WTC11 (cell line): ENCODE measurements at places on chromosomes 11 and 22. TPM values are rescaled to one million over a fixed set of nuclear protein-coding genes. Genes with fewer than 3 reads are reported as not detected.

GRCh38 chr11:121415856-121416255, 36.3 kb upstream of the SORL1 start:
- H3K4me1 ChIP-seq: peaks cover 8% of the 10 kb centered on the region
- no peaks in the 10 kb centered on the region for H3K27me3 ChIP-seq
- no peak overlapping the region for H3K4me3 ChIP-seq

Gene SCGB1D2
- total RNA-seq: not detected in 3 replicates

DNA sequence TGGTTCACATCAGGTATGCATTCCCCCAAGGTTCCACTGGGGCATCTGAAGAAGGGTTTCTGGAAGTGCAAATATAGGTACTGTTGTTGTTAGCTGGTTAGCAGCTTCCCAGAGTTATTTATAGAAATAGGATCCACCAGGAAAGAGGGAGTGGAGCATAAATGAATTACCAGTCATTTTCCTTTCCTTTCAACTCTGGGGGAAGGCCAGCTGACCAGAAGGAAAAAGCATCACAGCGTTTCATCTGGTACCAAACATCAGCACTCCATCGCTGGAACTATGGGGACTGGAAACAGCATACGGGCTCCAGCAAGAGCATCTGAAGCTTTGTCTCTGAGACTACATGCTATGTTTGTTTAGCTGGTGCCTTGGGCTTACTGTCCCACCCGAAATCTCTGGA, 378.2 kb upstream of the NARS2 start:
- peaks cover 24% of the 10 kb centered on the region for H3K4me1 ChIP-seq
- H3K27me3 ChIP-seq: no peaks in the 10 kb centered on the region; the same call in 1 of the 2 replicates
- H3K27ac ChIP-seq: no peak overlapping the region
- DNase-seq: no peak
- no peaks in the 10 kb centered on the region for H3K36me3 ChIP-seq

Gene PAMR1
- total RNA-seq: 2.3 to 3.2 TPM (median 2.8 TPM) in 3 replicates

DNA sequence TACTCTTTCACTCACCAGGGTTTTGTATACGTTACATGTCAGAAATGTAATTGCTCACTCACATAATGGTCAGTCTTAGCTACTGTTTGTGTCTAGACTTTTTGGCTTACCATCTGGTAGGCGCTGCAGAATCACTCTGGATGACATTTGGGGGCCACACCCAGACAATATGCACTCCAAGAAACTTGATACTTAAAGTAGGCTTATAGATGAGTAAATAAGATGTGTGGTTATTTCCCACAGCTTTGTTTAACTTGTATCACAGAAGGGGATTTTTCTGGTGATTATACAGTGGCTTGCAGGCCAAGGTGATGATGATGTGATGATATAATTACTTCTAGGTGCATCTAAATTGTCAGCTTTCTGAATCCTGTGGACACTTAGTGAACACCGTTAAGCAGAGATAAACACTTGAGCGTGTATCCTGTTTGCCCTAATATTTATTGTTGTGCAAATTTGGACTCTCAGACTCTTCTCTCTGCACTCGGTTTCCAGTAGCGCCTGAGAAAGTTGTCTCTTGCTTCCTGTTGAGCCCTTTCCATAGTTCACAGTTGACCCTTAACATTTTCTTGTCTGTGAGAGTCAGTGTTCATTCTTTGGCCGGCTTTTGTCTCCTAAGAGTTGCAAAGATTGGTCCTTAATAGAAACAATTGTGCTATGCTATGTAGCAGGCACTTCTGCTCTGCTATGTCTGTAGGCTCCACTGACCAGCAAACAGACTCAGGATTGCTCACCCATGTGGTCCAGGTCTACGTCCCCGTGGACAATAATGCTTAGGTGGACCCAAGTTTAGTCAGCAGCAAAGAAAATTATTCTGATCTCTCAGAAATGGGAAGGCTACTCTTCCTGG, 89.3 kb downstream of the PRR5L start:
- H3K4me3 ChIP-seq: no peak overlapping the region
- H3K27ac ChIP-seq: no peak overlapping the region
- peaks cover 1% of the 10 kb centered on the region for H3K27me3 ChIP-seq
- H3K4me1 ChIP-seq: 0 out of 2 replicates have a peak, but pooled peaks cover 2% of the 10 kb centered on the region

DNA sequence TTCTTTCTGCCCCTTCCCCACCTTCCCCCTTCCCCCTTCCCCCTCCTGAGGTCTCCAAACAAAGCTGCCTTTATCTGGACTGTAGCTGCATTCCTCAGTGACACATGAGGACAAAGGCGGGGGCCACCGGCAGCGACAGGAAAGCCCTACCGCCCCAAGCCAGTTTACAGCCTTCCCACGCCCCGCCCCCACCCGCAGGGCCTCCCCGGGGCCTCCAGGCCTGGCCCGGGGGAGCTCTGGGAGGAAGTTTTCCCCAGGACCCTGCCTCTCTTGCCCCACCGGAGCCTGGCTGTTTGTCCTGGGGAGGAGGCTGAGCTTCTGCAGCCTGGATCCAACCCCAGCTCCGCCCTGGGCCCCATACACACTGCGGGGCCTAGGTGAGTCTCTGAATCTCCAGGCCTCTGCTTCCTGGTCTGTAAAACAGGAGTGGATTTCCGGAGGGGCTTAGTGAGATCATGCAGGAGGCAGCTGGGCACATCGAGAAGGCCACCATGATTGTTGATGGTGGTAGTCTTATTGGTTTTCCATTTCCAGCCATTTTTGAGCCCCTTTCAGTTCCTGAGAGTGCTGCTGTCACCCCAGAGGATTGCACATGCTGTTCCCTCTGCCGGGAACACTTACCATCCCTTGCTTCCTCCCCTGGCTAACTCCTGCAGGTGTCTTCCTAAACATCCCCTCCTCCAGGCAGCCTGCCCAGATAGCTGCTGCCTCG, 130.7 kb downstream of the MN1 start:
- H3K27me3 ChIP-seq: no peaks in the 10 kb centered on the region
- peaks cover 18% of the 10 kb centered on the region for H3K36me3 ChIP-seq
- peak overlapping the region; percentile 97 for H3K27ac ChIP-seq
- peak overlapping the region; percentile 22; the same call in 1 of the 2 replicates for H3K4me3 ChIP-seq
- H3K4me1 ChIP-seq: peaks cover 57% of the 10 kb centered on the region
- peak; percentile 85 for DNase-seq

Gene DGCR6
- 2.4 to 4.7 TPM (median 3.8 TPM) in 3 replicates for total RNA-seq

GRCh38 chr11:133065847-133066485, 466.3 kb downstream of the OPCML start:
- peaks cover 10% of the 10 kb centered on the region for H3K27me3 ChIP-seq
- DNase-seq: no peak
- H3K27ac ChIP-seq: no peak overlapping the region
- H3K4me1 ChIP-seq: peaks cover 34% of the 10 kb centered on the region

- H3K36me3 ChIP-seq: no peaks in the 10 kb centered on the region
- no peak overlapping the region for H3K4me3 ChIP-seq
- peaks cover 27% of the 10 kb centered on the region for H3K4me1 ChIP-seq
- no peak for DNase-seq
- H3K27ac ChIP-seq: no peak overlapping the region
Measured at GRCh38 chr11:130781931-130782330, 134.3 kb downstream of the SNX19 start.

GRCh38 chr11:101816613-101817012, 98.2 kb upstream of the CEP126 start:
- H3K27me3 ChIP-seq: no peaks in the 10 kb centered on the region
- no peaks in the 10 kb centered on the region for H3K36me3 ChIP-seq
- no peaks in the 10 kb centered on the region for H3K4me1 ChIP-seq
- no peak for DNase-seq

DNA sequence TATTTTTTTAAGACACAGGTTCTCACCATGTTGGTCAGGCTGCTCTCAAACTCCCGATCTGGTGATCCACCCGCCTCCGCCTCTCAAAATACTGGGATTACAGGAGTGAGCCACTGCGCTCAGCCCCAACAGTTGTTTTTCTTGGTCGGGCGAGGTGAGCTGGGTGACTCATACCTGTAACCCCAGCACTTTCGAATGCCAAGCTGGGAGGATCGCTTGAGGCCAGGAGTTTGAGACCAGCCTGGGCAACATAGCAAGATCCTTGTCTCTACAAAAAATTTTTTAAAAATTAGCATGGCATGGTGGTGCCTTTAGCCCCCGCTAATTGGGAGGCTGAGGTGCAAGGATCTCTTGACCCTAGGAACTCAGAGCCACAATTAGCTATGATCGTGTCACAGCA, 7.0 kb upstream of the NF2 start:
- no peaks in the 10 kb centered on the region for H3K36me3 ChIP-seq
- H3K27ac ChIP-seq: no peak overlapping the region
- H3K4me3 ChIP-seq: no peak overlapping the region
- peaks cover 16% of the 10 kb centered on the region for H3K27me3 ChIP-seq
- DNase-seq: no peak

Gene OOSP3
- total RNA-seq: not detected in 3 replicates

- peaks cover 6% of the 10 kb centered on the region; the same call in 1 of the 2 replicates for H3K4me1 ChIP-seq
- H3K27ac ChIP-seq: peak overlapping the region; percentile 41; the same call in 1 of the 2 replicates
- no peaks in the 10 kb centered on the region for H3K36me3 ChIP-seq
- peaks cover 3% of the 10 kb centered on the region; the same call in 1 of the 2 replicates for H3K27me3 ChIP-seq
Measured at GRCh38 chr11:69210310-69211035, 54.7 kb downstream of the SMIM38 start.

- H3K4me1 ChIP-seq: peaks cover 43% of the 10 kb centered on the region
- no peak overlapping the region for H3K27ac ChIP-seq
Measured at GRCh38 chr11:15841931-15842740, 514.2 kb downstream of the SOX6 start.

Gene BIRC3
- 0.33 to 0.50 TPM (median 0.39 TPM) in 3 replicates for total RNA-seq

- no peaks in the 10 kb centered on the region for H3K27me3 ChIP-seq
- peak overlapping the region; percentile 83 for H3K27ac ChIP-seq
- DNase-seq: no peak
- H3K36me3 ChIP-seq: peaks cover 19% of the 10 kb centered on the region
- no peak overlapping the region for H3K4me3 ChIP-seq
Measured at GRCh38 chr11:111737444-111738210, 28.6 kb downstream of the PPP2R1B start.

Gene ENDOD1
- total RNA-seq: 2.6 to 3.3 TPM (median 3.2 TPM) in 3 replicates

GRCh38 chr11:3030289-3031070, 26.7 kb downstream of the CARS1 start:
- no peak overlapping the region for H3K4me3 ChIP-seq
- H3K27me3 ChIP-seq: no peaks in the 10 kb centered on the region
- no peaks in the 10 kb centered on the region for H3K4me1 ChIP-seq
- peaks cover 67% of the 10 kb centered on the region for H3K36me3 ChIP-seq

DNA sequence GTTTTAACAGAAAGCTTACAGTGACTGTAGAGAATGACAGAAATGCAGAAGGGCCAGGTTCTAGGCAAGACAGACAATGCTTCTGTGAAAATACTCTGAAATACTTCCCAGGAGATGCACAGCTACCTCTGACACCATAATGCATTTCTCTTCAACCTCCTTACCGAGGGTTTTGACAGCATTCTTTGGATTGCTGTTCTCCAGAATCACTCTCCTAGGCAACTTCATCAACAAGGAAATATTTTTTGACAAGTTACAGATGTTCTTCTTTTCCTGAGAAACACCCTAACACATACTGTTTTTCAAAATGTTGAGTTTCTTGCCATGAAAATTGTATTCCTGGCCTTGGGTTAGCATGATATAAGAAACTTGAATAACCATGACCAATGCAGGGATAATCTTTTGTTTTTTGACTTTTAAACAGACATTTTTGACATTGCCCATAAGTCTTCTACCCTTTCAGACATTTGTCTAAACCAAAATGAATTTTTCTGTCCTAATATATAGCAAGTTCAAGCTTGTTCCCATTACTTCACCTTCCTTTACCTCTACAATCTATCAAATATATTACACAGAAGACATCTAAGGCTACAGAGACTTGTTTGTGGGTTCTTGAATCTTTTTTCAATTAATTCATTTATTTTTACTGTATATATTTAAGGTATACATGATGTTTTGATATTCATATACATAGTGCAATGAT, 108.1 kb downstream of the CCDC34 start:
- peaks cover 2% of the 10 kb centered on the region; the same call in 1 of the 2 replicates for H3K36me3 ChIP-seq
- no peak overlapping the region for H3K27ac ChIP-seq
- H3K4me3 ChIP-seq: no peak overlapping the region
- no peaks in the 10 kb centered on the region for H3K4me1 ChIP-seq

DNA sequence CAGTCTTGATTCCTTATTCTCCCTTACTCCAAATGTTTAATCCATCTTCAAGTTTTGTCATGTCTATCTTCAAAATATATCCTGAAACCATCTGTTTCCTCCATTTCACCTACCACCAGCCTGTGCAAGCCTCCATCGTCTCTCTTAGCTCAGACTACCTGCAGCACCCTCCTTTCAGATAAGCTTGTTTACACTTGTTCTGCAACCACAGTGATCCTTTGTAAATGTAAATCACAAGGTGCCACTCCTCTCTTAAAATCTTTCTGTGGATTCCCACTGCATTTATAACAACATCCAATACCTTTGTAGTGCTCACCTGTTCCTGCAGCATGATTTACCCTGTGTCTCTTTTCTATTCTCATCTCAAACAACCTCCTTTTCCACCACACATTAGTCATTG, 31.8 kb upstream of the GPR83 start:
- no peaks in the 10 kb centered on the region for H3K27me3 ChIP-seq
- no peak for DNase-seq
- H3K36me3 ChIP-seq: peaks cover 30% of the 10 kb centered on the region

DNA sequence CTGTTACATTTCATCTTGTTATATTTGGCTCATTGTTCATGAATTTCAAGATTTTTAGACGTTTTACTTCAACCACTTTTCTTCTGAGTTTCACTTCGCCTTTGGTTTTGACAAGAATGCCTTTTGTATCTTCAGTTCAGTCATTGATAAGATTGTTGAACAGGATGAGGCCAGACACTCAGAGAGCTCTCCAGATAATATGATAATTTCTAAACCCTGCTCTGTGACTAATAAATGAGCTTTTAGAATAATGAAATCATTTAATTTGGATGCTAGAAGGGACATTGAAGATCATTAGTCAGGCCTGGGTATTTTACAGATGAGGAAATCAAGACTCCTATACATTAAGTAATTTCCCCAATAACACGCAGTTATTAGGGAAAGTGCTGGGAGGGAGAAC, 37.2 kb upstream of the GRAMD1B start:
- no peak overlapping the region for H3K4me3 ChIP-seq
- H3K27me3 ChIP-seq: no peaks in the 10 kb centered on the region; the same call in 1 of the 2 replicates
- peaks cover 5% of the 10 kb centered on the region for H3K4me1 ChIP-seq
- DNase-seq: no peak
- H3K27ac ChIP-seq: no peak overlapping the region

DNA sequence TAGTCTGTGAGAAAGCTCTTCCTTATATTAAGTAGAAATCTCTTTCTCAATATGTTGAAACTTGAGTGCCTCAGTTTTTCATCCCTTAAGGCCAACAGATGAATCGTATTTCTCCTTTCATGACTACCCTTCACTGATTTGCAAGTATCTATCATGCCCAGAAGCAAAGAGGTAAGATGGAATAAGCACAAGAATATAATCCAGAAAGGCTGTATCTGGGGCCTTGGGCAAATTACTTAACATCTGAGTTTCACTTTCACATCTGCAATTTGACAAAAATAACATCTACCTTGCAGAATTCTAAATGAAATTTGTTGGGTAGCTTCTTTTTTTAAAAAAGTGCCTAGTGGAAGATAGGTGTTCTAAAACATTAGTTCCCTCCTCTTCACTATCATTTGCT, 552.4 kb upstream of the ANO5 start:
- H3K27ac ChIP-seq: no peak overlapping the region
- no peak for DNase-seq
- no peaks in the 10 kb centered on the region for H3K27me3 ChIP-seq

Gene PHOX2A
- total RNA-seq: 1.3 to 1.6 TPM (median 1.3 TPM) in 3 replicates
